ENCODE measurements at places on chromosomes 1 and 21.

- no peak for DNase-seq
Measured at GRCh38 chr1:170874671-170875070, 60.7 kb upstream of the MROH9 start.

GRCh38 chr1:34265396-34265795 lies 88.7 kb downstream of the C1orf94 start:
- DNase-seq = no peak

DNA sequence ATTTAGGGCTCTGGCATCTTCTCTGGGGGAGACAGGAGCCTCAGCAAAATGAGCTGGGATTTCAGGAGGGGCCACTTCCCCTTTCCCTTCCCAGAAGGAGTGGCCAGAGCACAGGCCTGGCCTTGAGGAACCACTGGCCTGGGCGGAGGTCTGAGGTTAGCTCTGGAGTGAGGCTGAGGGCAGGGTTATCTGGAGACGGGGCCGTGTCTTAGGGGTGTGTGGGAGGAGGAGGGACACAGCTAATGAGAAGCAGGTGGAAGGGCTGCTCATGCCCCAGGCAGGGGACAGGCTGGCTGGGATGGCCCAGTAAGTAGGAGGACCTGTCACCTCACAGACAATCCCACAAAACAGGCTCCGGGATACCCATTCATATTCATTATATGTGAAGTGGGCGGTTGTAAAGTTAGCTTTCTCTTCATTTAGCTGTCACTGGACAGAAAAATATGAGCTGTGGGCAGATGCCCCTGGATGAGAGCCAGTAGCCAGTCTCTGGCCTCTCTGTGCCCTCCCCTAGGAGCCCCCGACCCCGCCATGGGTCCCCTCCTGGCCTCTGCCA lies 12.4 kb downstream of the ALX3 start:
- DNase-seq = no peak

DNA sequence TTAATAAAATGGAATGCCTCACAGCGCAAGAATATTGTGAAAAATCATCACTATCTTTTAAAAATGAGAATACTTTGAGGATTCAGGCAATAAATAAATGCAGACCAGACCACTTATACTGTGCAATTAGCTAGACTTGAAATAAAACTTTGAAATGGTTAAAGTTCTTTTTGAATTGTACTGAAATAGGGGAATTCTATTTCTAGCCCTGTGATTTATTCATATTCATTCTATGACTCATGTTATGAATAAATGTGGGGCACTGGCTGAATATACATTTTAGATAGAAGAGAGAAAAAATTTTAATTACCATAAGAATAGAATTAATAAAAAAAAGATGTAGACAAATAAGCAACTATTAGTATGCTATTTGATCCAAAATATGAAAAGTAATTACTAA lies 16.4 kb upstream of the USP25 start:
- no peak for DNase-seq

DNA sequence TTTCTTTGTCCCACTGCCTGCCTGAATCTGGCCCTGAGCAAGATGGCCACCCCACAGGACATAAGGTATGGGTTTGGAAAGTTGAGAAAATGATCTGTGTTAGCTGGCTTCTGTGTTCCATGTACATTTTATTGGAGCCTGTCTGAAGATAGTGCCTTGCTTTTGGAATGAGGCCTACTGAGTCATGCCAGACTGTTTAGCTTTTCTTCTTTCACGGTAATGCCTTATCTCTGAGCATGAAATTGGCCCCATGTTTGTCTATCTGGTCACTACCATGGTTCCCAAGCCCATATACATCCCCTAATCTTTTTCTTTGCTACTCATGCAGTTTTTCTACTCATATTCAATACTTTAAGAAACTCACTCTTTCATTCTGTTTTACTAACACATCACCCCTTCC lies 85.1 kb upstream of the LMO4 start:
- DNase-seq = peak; percentile 29

- peak; percentile 52 for DNase-seq
Measured at GRCh38 chr1:176843352-176844297, 320.9 kb downstream of the ASTN1 start.

DNA sequence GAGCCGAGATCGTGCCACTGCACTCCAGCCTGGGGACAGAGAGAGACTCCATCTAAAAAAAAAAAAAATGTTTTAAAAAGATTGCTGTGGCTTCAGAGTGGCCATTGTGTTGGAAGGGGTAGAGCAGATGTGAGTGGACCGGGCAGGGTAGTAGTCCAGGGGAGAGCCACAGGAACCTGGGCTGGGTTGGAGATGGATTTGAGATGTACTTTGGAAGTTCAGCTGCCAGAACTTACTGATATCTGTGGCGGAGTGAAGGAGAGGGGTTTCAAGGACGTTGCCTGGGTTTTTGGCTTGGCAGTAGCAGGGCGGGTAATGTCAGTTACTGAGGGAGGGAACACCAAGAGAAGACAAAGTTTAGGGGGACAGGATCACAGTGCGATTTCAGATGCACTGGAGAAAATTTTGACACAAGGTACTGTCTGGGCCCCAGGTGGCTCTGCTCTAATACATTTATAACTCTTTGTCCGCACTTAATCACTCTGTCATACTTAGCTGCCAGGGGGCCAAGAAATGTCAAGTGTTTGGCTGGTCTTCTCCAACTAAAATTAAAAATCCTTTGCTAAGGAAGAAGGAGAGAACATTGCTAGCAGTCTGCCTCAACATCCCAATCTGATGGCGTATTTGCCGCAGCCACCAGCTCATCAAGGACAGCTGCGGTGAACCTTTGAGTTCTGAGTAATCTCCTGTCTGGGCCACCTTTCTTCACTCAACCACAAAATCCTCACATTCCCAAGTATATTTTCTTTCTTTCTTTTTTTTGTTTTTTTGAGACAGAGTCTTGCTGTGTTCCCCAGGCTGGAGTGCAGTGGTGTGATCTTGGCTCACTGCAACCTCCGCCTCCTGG lies 9.6 kb downstream of the EPHX1 start:
- DNase-seq = no peak

GRCh38 chr1:112271270-112271669 lies 124.7 kb upstream of the CTTNBP2NL start:
- no peak for DNase-seq

DNA sequence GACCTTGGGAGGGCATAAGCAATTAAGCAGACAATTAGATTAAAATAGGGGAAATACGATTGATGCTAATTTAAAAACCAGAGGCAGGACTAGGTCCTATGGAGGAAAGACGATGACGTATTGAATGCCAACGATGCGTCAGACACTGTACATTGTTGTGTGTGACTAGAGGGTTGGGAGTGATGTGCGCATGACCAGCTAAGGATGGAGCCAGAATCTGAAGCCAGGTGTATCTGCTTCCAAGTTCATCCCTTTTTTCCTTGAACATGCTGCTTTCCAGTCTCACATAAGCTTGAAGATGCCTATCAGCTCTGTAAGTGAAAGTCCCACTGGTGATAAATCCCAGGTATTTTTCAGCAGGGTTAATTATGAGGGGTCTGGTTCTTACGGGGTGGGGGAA lies 576.2 kb downstream of the MATN1 start:
- no peak for DNase-seq

DNA sequence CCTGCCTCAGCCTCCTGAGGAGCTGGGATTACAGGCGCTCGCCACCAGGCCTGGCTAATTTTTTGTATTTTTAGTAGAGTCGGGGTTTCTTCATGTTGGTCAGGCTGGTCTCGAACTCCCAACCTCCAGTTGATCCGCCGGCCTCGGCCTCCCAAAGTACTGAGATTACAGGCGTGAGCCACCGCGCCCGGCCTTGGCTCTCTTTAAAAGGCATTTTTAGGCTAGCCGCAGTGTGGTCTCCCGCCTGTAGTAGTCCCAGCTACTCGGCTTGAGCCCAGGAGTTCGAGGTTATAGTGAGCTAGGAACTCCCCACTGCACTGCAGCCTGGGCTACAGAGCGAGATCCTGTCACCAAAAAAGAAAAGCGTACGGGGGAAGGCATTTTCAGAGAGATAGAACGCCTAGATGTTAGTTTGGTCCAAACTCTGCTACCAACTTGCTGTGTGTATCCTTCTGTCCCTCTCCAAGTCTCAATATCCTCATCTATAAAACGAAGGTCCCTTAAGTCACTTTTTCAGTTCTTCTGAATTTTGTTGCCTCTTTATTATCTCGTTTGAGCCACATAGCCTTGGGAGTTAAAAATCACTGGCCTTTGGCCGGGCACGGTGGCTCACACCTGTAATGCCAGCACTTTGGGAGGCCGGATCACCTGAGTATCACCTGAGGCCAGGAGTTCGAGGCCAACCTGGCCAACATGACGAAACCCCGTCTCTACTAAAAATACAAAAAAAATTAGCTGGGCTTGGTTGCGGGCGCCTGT lies 734 bp downstream of the MED18 start:
- DNase-seq = peak; percentile 37

- DNase-seq = no peak
Measured at GRCh38 chr21:15108801-15109200, 44.0 kb upstream of the NRIP1 start.

DNA sequence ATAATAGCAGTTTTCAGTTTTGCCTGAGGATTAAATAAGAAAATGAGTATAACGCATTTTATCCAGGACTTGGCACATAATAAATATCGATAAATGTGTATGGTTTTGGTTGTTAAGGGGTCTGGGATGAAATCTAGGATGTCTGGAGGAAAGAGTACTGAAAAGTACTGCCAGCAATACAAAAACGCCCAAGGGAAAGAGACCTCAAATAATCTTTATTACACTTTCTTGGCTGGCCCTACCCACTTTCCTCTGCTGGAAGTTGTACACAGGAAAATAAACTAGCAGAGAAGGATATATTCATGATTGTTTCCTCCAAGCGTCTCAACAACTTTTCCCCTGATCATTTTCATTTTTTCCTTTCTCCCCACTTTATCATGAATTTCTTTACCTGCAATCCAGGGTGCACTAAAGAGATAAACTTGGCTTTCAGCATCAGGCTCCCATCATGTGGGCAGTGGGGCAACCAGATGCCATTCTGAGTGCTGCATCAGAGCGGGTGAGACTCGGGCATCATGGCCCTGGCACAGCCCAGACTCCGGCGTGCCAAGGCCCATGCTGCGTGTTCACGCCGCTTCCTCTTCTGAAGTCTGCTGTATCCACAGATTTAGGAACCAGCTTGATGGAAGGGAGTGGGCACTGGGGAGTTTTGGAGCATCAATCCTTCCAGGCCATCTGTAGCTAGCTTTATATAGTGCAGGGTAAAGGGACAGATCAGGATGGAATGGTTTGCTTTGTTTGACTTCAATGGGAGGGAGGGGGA lies 35.8 kb upstream of the PLXNA2 start:
- DNase-seq = no peak

DNA sequence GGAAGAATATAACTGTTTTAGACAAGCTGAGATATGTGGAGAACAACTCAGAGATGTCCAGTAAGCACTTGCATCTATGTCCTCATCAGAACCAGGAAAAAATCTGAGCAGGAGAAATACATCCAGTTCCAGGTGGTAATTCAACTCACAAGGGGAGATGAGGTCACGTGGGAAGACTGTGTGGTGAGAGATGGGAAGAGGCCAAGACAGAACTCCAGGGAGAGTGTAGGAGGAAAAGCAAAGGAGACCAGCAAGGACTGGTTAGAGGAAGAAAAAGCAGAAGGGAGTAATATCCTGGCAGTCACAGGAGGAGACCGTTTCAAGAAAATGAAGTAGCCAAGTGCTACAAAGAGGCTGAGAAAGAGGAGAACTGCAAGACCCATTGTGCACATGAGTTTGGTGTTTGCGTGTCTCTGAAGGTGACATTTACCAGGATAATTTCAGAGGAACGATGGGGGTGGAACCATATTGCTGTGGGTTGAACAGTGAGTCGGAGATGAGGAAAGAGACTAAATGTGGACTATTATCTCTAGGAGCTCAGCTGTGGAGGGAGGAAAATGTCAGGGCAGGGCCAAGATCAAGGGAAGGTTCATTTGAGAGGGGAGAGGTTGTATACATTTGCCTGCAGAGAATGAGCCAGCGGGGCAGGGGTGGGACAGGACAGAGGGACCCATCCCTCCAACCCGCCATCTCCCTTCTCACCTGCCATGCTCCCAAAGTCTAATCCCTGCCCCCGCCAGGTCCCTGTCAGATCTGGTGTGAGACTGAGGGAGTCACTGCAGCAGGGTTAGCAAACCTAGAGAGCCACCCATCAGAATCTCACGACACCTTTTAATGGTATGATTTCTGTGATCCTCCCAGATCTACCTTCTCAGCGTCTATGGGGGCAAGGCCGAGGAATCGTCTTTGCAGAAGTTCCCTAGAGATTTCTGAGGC lies 24.9 kb downstream of the SUSD4 start:
- no peak for DNase-seq

- no peak for DNase-seq
Measured at GRCh38 chr1:67433837-67434236, 3.6 kb upstream of the SERBP1 start.

- no peak for DNase-seq
Measured at GRCh38 chr1:30166174-30166573, 557.2 kb downstream of the MATN1 start.

DNA sequence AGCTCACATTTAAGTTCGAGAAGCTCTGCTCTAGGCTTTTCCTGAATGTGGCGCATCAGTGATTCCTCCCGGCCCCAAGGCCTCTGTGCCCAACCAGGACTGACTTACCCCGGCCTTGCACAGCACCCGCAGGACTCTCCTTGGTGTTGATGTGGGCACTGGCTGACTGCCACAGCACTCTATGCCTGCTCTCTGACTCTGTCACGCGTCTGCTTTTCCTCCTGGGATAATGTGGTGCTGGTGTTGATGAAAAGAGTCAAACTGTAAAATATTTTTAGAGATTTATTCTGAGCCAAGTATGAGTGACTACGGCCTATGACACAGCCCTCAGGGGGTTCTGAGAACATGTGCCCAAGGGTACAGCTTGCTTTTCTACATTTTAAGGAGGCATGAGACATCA lies 15.5 kb upstream of the SLC2A5 start:
- no peak for DNase-seq

- DNase-seq = no peak
Measured at GRCh38 chr1:207820568-207821463, 69.0 kb downstream of the CD46 start.

DNA sequence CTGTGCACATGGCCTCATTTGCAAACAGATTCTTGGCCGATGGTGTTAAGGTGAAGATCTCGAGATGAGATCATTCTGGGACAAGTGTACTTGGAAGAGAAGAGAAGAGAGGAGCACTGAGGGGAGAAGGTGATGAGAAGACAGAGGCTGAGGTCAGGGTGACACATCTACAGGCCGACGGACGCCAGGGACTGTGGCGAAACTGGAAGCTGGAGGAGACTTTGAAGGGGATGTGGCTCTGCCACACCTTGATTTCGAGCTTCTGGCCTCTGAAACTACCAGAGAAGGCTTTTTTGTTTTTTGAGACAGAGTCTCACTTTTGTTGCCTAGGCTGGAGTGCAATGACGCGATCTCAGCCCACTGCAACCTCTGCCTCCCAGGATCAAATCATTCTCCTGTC lies 137.5 kb upstream of the TMEM51 start:
- no peak for DNase-seq

Data from cardiac fibroblast (primary cell).